ENCODE measurements at places on chromosomes 11 and 22. TPM values are rescaled to one million over a fixed set of nuclear protein-coding genes. Genes with fewer than 3 reads are reported as not detected.

The BIRC3 gene
- 2.5 TPM for total RNA-seq

The ZNF214 gene
- 2.7 TPM for total RNA-seq

The TMEM191C gene
- 1.1 TPM for total RNA-seq

The FAM181B gene
- 0.20 TPM for total RNA-seq

The IL17REL gene
- total RNA-seq = not detected

The KDM4E gene
- not detected for total RNA-seq

The OR4A16 gene
- not detected for total RNA-seq

The C11orf52 gene
- 0.23 TPM for total RNA-seq

All from smooth muscle cell of the pulmonary artery (primary cell).